Activated naive CD4-positive, alpha-beta T cell treated with anti-CD3 and anti-CD28 coated beads, Interleukin-2, amount 10 ng/mL, durations not matched to agents 7 days and 5 days (primary cell): ENCODE measurements at places on chromosomes 6 and 20.
A peak's percentile ranks its signal among the peaks of the same experiment; 100 is the strongest.

- DNase-seq: no peak
These were observed 65.3 kb downstream of the AIG1 start for GRCh38 chr6:143125864-143126573.

DNA sequence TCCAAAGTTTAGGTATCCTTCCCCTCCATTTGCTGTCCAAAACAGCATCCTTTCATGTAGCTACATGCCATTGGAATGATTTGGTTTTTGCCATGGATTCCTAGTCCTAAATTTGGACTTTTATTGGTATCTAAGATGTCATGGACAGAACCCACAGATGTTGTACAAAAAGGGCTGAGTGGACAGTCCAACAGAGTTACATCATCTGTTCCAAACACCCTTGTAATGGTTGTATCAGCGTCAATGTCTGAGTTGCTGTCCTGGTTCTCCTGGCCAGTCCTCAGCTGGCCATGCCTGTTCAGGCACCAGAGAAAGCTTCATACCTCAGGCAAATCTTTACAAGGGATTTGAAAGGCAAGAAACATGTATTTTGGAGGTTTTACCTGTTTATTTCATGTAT lies 191.3 kb downstream of the ESR1 start:
- DNase-seq: no peak

- DNase-seq: no peak
These were observed 290.7 kb downstream of the HTR1B start for GRCh38 chr6:77172578-77172977.

DNA sequence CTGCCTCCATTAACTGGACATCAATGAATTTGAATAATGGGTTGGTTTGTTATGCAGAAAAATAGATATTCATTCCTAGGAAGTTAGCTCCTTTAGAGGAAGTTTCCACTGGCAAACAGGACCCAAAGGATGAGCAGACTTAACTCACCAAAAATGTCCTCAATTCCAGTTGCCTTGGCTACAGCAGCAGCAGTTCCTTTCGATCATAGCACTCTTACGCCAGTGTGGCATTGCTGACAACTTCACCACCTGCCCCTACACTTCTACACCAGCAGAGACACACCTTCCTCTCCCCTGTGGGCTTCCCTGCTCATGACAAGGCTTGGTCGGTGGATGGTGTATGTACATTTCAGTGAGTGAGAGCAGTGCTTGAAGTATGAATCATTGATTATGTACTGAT lies 532.8 kb downstream of the QKI start:
- DNase-seq: no peak

GRCh38 chr6:36263390-36264000 lies 6.4 kb upstream of the PNPLA1 start:
- DNase-seq: no peak

DNA sequence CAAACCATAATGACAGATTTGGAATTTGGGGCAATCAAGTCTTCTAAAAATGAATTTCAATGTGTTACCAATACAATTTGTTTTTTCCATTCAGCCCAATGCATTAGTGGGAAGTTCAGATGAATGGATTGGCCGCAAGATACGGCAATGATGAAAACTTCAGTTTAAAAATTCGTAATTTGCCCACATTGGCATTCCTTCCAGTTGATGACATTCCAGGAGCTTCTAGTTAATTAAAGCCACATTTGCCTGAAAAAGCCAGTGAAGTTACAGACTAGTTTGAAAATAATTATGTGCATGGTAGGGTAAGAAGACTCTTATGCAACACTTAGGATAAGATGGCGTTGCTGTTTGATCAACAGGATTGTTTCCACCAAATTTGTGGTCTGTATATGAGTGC lies 46.2 kb downstream of the NHLRC1 start:
- DNase-seq: no peak

DNA sequence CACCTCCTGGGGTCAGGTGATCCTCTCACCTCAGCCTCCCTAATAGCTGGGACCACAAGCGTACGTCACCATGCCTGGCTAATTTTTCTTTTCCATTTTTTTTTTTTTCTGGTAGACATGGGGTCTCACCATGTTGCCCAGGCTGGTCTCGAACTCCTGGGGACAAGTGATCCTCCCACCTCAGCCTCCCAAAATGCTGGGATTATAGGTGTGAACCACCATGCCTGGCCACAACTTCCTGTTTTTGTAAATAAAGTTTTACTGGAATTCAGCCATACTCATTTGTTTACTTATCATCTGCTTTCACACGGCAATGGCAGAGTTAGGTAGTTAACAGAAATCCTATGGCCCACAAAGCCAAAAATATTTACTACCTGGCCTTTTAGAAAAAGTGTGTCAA lies 7.8 kb upstream of the RUNX2 start:
- no peak for DNase-seq

DNA sequence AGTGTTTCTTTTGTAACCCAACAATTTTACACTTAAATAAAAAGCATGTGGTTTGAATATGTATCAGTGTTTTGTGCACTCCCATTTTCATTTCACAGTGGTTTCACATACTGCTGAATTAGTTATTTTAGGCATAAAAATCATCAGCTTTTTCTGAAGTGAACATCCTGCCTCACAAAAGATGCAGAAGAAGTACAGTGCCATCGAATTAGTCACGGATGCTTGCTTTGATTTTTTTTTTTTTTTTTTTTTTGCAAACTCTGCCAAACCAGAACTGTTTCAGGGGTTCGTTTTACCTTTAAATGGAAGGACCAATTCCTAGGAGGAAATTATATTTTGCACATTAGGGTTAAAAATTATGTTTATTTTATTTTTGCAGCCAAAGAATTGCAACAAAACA lies 158.6 kb downstream of the RPS12 start:
- DNase-seq: no peak

GRCh38 chr20:2476742-2477615 lies 6.4 kb upstream of the SNRPB start:
- DNase-seq: no peak

DNA sequence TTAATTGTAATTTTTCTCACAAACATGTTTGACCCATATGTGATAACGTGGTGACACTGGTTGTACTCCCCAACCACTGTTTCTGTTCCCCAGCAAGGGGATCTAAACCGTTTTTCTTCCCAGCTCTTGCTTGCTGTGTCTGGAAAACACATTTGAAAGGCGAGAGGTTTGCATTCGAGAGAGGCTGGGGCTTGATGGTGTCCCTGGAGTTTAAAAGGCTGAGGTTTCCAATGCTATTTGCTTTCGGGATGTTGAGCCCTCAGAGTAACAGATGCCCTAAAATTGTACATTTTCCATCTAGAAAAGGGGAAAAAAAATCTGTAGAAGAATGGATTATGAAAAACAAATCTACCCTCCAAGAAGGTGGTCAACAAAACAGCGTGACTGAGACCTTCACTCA lies 35.4 kb downstream of the AKAP12 start:
- no peak for DNase-seq

- no peak for DNase-seq
These were observed 23.1 kb downstream of the PFDN4 start for GRCh38 chr20:54231036-54231435.

DNA sequence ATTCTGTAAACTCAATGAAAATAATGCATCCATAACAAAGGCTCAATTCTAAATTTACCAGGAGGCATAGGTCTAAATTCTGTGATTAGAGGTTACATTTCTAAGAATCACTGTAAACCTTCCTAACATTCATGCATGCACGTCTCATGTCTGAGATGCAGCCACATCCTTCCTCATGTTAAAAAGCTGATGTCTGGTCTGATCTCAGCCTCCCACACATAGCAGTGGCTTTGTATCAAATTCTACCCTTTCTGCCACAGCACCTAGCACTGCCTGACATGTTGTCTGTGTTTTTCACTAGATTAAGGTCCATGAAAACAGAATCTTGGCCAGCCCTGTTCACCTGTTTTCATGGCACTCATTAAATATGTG lies 171.1 kb downstream of the WDR27 start:
- DNase-seq: peak; percentile 32

DNA sequence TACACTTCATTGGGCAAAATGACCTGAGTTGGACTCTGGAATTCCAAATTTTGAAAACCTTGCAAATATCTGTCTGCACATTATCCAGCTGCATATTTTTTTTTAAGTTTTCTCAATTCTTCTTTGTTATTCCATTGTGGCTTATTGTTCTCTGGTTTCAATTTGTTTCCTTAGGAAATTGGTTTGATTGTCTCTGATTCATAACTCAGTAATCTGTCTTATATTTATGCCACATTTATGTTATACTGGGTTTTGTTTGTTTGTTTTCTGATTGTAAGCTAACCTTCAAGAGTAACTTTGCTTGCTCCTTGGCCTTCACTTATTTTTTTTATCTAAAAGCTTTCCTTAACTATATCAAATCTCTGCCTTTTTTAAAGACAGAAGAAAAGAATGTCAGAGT lies 193.3 kb upstream of the PLCB4 start:
- no peak for DNase-seq

GRCh38 chr6:134956676-134957075 lies 6.8 kb upstream of the ALDH8A1 start:
- no peak for DNase-seq

- DNase-seq: no peak
These were observed 181.2 kb downstream of the FOXA2 start for GRCh38 chr20:22403022-22403631.

- DNase-seq: no peak
These were observed 159.4 kb downstream of the PHF3 start for GRCh38 chr6:63795006-63795405.
